ENCODE measurements at places on chromosomes 4 and X. TPM values are rescaled to one million over a fixed set of nuclear protein-coding genes. Genes with fewer than 3 reads are reported as not detected.

The REELD1 gene
- not detected for total RNA-seq

- DNase-seq: no peak
These were observed 158.5 kb downstream of the MID1IP1 start for GRCh38 chrX:38959736-38960135.

DNA sequence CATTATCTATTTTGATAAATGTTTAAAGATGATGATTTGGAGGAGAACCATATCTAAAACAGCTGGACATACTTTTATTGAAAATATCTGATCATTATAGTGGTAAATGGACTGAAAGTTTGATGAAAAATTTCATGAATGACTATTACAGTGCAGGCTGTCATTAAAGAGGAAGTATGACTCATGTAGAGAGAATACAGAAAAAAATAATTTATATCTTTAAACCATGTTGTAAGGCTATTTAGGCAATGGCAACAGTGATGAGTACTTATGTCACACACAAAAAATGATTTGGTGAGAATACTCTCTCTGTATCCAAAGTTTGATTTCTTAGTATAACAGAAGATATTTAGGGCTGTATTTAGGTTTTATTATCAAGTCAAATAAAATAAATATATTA is 3.9 kb upstream of the GLRB start:
- DNase-seq: no peak

DNA sequence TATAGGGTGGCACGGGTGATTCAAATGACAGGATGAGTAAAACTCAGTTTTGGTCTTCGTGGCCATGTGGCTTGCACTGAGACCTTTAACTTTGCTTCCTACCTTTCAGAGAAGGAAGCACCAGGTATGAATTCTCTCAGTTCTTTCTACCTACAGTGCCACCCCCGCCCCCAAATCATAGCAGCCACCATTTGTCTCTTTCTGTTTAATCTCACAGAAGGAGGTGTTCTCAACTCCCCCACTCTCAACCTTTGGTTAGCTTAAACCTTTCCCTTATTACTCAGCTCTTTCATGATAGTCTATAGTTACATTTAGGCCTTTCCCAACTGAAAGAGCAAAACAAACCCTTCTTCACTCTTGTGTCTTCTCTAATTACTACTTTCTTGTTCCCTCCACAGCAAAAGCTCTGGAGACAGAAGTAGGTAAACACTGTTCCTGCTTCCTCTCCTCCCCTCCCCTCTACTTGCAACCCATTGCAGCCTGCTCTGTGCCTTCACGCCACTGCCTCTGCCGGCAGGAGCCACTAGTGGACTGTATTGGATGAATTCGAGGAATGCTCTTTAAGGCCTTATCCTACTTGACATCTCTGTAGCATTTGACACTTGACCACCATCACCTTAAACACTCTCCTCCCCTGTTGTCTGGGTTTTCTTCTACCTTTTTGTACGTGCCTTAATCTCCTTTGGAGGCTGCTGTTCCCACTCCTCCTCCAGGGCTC is 123.7 kb downstream of the AFF1 start:
- DNase-seq: no peak

DNA sequence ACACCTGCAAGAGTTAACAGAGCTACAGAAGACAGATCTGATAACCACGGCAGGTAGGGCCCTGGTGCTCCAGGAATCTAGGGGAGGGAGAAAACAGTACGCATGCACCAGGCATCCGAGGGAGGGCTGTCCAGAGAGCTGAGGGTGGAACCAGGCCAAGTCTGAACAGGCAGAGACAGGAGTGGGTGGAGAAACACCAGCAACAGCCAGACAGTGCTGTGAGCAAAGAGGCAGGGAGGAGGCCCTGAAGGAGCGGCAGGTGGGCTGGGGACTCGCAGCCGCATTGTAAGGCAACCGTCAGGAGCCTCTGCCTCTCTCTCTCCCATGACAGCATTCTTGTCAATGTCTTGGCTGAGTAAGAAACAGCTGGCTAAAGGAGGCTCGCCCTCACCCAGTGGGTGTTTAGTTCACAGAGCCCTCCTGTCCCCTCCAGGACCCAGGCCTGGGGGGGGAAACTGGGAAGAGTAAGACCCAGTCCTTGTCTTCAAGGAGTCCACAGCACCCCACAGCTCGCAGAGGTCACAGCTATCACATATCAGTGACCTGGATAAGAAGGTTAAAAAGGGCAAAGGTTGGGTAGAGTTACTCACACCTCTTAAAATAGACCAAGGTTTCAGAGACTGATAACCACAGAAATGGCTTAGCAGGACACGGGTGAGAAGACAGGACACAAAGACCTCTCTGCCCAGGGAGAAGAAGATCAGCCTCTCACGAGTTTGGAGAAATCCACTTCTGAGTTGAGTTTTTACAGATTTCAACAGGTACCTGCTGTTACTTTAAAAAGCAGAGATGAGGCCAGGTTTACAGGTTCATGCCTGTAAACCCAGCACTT is 10.5 kb downstream of the ACSL1 start:
- peak; percentile 60 for DNase-seq

DNA sequence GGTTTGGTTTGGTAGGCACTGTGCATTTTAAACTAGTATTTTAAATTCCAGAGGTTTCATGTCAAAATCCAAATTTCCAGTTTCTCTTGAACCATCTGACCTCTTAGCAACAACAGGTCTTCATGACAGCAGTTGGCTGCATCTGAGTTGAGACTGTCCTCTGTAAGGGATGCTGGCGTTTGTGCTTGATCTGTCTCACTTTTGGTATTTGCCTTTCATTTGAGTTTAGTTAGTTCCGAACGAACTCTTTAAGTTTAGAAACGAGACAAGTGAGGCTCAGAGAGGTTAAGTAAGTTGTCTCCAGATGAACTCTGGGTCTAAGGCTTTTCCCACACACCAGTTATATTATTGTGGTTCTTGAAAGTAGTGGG is 29.1 kb downstream of the SPARCL1 start:
- DNase-seq: no peak

The RBM46 gene
- total RNA-seq: 0.31 TPM

DNA sequence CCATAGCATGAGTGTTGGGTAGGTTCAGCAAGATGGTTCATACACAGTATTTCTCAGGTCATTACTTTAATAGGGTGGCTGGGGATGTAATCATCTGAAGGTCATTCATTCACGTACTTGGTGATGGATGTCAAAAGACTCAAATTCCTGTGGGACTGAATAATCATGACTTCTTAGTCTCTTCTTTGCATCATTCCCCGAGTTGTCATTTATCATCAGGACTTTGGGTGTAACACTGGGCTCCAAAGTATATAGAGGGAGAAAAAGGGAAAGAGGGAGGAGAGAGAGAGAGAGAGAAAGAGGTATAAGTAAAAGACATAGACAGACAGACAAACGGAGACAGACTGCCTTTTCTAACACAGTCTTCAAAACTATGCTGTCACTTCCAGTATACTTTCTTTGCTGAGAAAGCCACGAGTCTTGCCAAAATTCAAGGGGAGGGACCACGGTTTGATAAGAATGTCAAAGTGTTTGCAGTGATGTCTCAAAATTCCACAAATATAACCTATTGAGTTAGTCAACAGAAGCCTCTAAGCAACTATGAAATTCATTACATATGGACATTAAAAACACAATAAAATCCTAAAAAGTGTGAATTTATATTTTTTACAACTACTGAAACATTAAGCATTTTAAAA is 55.9 kb downstream of the UGT2A3 start:
- DNase-seq: no peak

- no peak for DNase-seq
These were observed 246.3 kb downstream of the BANK1 start for GRCh38 chr4:102036619-102037376.

- no peak for DNase-seq
These were observed 75.7 kb downstream of the FAM47C start for GRCh38 chrX:37083880-37084279.

DNA sequence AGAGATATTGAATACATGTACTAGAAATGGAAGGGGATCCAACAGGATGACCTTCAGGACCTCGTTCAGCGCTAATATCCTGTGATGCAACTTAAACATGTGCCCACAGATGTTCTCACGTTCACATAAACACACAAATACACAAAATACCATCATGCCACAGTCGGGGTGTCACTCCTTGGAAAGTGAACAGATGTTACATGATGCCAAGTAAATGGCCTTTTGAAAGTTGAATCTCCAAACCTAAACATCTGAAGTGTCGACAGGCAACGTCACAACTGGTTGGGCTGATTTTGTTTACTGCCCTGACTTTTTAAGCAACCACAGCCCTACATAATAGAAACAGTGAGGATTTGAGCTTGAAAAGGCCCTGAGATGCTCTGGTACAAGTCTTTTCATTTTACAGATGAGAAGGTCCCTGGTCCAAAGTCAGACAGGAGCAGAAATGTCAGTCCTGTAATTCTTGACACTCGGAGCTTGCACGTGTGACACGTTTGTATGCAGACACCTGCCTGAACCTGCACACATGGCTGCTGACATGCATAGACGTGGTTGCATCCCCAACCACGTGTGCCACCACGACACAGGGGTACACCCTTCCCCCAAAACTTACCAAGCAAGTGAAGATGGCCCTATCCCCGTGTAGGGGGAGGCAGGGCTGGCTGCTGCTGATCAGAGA is 23.5 kb upstream of the BCORL1 start:
- DNase-seq: no peak

The UGT2B17 gene
- not detected for total RNA-seq

- DNase-seq: no peak
These were observed 522.9 kb upstream of the NR3C2 start for GRCh38 chr4:148965080-148965479.

DNA sequence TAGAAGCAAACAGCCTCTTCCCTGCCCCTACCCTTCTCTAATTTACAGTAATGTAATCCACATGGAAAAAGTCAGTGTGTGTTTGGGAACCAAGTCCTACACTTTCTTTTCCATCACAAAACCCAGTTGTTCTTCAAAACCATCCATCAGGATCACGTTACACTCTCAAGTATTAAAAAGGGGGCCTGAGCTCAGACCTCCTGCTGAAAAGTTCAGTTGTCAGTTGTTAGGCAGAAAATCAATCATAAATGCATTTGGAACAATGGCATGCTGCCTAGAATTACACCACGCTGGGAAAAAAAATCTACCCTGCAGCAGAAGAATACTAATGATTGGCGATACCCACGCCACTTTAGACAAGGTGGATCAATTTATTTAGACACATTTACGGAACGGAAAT is 236.5 kb downstream of the PARM1 start:
- no peak for DNase-seq

DNA sequence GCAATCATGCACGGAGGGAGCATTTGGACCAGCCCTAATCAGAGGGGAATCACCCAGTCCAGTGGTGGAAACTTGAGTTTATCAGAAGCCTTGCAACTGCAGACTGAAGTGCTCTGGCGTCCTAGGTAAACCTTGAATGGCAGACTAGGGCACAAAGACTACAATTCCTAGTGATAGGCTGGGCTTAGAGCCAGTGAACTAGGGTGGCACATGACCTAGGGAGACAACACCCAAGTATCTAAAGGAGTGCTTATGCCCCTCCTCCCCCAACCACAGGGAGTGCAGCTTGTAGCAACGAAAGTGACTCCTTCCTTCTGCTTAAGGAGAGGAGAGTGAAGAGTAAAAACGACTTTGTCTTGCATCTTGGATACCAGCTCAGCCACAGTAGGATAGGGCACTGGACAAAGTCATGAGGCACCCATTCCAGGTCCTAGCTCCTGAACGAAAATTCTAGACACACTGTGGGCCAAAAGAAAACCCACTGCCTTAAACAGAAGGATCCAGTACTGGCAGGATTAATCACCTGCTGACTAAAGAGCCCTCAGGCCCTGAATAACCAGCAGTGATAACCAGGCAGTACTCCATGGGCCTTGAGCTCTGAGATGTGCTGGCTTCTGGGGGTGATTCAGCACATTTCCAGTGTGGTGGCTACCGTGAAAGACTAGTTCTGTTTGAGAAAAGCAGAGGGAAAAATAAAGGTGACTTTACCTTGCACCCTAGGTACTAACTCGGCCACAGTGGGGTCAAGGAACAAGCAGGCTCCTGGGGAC is 58.7 kb upstream of the STARD8 start:
- DNase-seq: no peak

DNA sequence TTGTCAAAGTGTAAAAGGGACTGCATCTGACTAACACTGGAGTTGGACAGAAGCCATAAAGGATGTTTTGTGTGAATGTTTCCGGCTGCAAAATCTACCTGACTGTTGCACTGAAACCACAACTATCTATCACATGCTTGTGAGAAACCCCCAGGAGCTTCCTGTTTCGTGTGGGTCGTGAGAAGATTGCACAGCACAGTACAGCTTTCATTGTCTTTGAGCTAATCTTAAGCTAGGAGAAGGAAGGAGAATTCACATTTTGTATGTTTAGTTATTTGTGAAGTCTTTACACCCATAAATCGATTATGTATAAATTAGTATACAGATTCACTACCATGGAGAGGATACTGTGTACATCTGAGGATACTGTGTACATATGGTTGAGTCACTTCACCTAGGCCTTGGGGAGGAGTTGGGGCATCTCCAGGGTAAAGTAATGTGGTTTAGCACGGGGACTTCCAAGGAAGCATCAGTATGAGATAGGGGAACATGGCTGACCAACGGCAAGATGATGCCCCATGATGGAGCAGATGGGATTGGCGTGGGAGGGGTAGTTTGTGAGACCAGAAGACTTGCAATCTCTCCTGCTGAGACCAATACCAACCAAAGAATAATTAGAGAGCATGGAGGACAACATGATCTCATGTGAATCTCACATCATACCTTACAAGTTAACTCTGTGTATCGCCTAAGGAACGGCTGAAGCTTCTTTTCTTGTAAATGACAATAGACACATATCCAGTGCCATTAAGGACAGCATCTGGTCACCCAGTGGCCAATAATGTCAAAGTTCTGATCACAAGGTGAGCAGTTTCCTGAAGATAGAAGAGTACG is 43.1 kb upstream of the FAM9C start:
- DNase-seq: no peak

DNA sequence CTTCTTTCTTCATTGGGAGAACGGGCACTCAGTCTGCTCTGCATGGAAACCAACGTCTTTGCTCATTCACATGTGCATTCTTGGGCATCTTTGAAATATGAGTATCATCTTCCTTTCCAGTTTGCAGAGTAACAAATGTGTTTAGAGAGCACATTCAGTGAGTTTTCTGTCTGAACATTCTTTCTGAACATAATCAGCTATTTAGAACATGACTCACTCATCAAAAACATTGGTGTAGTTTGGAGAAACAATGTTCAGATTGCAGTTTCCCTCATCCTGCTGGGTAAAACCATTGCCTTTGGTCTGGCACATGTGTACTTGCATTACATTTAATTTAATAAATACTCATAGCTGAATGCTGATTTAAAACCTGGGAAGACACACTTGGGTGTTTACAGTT is 81.5 kb upstream of the F9 start:
- no peak for DNase-seq

- no peak for DNase-seq
These were observed 518.8 kb downstream of the RAB28 start for GRCh38 chr4:12965334-12965733.

DNA sequence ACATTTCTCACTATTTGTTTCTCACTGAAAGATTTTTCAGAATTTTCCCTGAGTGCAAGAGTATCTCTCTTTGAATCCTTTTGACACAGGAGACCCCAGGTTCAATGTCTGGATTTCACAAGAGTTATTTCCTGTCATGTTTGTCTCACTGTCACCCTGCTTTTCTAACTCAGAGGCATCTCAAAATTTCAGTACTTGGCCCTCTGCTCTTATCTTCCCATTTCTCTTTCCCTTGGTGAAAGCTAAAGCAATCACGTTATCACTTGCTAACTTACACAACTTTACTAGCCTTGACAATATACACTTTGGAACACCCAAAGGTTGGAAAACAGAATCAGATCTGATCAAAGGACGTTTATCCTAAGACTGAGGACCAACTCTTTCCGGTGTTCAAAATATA is 17.3 kb downstream of the IGSF1 start:
- DNase-seq: no peak

GRCh38 chr4:15001248-15001868 is 923 bp upstream of the CPEB2 start:
- peak; percentile 78 for DNase-seq
